Activated CD4-positive, alpha-beta memory T cell treated with anti-CD3 and anti-CD28 coated beads for 36 hours (primary cell): ENCODE measurements at places on chromosomes 4 and X.

DNA sequence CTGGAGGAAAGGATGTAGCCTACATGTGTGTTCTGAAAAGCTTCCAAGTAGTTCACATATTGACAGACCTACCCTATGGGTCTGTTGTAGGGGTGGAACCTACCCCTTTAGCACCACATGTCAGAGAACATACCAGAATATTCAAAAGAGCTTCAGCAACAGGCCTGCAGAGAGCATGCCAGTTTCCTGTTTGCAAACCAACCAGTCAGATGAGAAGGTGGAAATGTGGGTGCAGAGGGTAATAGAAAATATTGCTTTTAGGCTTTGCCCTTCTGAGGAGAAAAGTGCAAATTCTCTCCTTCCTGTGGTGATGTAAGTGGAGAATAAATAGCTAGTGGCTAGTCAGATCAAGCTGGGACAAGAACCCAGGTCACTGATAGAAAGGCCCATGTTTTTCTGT is 16.4 kb downstream of the INTS6L start:
- no peak for DNase-seq

- DNase-seq, result no peak
These were observed 22.6 kb downstream of the CHRNA9 start for GRCh38 chr4:40357738-40358137.

GRCh38 chr4:67556436-67556835 is 2.1 kb upstream of the STAP1 start:
- no peak for DNase-seq

- DNase-seq, result no peak
These were observed 58.9 kb downstream of the CHIC2 start for GRCh38 chr4:54005475-54005874.

DNA sequence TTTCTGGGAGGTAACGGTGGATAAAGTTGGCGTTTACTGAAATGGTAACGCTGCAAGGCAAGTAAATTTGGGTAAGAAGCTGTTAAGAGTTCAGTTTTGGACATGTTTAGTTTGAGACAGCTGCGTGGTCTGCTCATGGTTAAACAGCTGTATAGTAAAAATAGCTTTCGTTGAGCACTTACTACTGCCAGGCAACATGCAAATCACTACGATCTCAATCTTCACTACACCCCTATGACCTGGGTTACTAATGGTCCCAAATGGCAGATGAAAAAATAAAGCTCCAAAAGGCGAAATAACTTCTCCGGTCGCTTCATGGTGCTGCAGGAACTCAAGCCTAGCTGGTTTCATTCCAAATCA is 22.2 kb downstream of the FABP2 start:
- no peak for DNase-seq

DNA sequence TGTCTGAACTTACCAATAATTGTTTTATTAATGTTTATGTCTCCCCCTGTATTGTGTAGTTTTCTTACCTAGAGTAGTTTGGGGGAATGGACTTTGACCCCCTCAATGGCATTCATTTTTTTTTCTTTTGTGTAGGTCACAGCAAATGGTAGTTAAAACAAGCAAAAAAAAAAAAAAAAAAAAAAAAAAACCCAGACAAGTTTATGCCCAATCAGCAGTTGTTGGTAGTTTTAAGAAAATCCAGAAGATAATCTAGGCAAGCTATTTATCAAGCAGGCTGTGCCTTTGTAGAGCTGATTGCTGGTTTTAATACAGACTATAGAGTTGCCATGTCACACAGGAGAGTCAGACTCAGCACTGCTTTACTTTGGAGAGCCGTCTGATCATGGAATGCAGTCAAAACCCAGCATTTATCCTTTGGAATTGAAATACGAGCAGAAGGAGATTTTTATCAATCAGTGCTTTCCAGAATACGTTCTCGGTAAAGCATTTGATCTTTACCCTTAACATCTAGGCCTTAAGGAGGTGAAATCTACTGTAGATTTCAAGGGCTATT is 16.6 kb downstream of the DCUN1D4 start:
- no peak for DNase-seq

DNA sequence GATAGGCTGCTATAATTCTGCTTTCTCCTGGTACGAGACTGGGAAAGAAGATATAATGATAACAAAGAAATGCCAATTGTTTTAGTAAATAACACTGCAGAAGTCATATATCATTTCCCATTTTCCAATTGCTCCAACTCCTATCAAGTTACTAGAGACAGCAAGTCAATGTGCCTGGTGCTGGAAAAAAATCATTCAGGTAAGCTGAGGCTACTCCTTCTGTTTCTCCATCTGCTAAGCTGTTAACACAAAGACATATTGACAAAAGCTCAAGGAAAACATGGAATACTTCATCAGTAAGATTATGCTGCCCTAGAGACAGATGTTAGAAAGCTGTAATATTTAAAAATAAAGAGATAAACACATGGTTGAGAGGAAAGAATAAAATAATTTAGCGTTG is 10.0 kb downstream of the NAA11 start:
- DNase-seq, result no peak

DNA sequence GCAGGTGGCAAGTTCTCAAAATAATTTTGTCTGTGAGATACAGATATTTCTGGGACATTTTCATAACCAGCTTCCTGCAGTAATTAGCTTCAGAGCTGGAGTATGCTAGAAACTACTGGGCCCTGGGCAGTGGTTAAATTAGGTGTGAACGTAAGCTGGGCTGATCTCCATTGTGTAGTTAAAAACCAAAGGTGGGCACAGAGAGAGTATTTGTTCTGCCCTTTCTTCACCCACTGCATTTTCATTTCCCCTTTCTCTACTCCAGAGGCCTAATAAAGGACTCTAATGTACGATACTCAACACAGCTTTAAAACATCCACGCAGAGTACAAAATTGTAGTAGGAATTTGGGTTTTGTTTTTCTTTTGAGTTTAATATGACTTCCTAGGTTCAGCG is 252.7 kb downstream of the SPRY1 start:
- no peak for DNase-seq

GRCh38 chr4:142348613-142349021 is 497.5 kb downstream of the INPP4B start:
- DNase-seq, result no peak

DNA sequence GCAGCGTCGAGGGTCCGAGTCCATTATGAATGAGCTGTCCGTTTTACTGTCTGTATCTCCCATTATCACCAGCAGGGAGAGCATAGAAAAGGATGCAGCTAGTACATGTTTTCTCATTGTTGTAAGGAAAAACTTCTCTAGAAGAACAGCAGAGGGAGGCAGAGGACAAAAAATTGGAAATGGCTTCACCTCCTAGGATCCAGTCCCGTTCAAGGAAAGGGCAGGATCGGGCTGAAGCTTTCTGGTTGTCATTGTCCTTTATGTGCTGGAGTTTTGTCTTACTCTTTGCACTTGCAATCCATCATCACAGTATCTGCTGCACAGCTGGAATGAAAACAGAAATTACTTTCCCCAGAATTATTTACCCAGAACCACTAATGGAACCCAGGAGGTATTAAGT is 14.7 kb downstream of the NDP start:
- DNase-seq, result peak; percentile 9

GRCh38 chr4:107202744-107203143 is 166.6 kb upstream of the DKK2 start:
- no peak for DNase-seq

DNA sequence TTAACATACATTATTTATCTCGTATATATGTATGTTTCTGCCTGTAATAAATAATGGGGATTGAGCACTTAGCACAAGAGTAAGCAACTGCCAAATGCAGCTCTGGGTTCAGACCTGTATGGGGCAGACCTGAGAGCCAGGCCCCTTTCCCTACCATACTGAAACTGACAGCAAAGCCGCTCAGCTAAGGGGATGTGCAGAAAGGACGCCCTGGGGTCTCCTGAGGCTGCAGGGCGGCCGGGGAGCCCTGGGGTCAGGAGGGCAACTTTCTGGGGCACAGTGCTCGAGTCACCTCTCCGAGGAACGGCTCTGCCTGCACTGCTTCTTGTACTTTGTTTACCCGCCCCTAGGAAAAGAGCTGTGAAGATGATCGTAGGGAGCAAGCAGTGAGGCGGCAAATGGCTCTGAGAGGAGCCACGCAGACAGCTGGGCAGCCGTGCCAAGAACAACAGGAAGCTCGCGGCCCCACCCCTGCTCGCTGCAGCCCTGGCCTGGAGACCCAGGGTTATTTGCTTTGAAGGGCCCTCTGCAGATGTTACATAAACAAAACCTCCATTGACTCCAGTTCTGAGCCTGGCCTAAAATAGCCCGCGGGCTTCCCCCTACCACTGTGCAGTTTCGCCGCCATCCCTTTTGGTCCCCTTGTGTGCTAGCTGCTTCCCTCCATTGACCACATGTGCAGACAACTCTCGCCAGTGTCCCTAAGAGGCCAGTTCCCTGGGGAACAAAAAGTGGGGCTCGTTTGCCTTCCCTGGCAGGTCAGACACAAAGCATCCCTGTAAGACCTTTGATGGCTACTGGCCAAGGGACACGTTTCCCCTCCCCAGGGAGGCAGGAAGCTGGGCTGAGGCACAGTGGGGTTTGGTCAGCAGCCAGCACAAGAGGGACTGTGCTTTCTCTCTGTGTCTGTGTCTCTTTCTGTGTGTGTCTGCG is 111.3 kb upstream of the LNX1 start:
- DNase-seq, result no peak

- no peak for DNase-seq
These were observed 595.6 kb downstream of the TRAM1L1 start for GRCh38 chr4:116489739-116490138.

DNA sequence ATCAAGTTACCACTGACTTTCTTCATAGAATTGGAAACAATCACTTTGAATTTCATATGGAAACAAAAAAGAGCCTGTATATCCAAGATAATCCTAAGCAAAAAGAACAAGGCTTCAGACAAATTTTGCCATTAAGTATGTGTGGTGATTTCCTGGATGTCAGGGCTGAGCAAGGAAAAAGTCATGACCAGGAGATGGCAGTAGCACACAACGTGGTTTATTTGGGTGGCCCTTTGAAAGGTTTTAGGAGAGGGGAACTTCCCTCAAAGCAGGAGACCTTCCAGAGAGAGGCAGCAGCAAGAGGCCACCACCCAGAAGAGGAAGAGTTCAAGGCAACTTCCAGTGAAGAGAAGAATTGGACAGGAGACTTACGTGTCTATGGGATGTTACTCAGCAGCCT is 18.1 kb upstream of the ZXDB start:
- peak; percentile 27 for DNase-seq

DNA sequence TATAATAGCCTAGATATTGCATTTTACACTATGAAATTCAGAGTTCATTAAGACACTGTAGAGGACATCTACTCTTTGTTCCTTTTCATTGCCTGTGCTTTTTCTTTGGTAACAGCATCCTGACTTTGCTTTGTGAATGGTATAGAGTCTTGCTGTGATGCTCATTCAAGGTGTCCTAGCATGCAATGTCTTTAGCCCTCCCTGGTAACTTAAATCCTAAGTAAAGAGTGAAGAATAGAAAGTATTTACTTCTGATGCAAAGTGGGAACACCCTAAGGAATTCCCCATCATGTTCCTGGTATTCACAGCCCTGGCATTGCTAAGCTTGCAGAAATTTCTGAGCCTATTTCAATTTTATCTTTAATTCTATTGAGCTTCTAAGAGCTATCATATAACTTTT is 400.1 kb downstream of the FAT4 start:
- DNase-seq, result no peak

- no peak for DNase-seq
These were observed 77.6 kb downstream of the FBXL5 start for GRCh38 chr4:15577508-15577907.

GRCh38 chr4:152024881-152025280 is 264.1 kb upstream of the GATB start:
- no peak for DNase-seq

GRCh38 chr4:8685831-8686230 is 93.3 kb downstream of the CPZ start:
- no peak for DNase-seq

DNA sequence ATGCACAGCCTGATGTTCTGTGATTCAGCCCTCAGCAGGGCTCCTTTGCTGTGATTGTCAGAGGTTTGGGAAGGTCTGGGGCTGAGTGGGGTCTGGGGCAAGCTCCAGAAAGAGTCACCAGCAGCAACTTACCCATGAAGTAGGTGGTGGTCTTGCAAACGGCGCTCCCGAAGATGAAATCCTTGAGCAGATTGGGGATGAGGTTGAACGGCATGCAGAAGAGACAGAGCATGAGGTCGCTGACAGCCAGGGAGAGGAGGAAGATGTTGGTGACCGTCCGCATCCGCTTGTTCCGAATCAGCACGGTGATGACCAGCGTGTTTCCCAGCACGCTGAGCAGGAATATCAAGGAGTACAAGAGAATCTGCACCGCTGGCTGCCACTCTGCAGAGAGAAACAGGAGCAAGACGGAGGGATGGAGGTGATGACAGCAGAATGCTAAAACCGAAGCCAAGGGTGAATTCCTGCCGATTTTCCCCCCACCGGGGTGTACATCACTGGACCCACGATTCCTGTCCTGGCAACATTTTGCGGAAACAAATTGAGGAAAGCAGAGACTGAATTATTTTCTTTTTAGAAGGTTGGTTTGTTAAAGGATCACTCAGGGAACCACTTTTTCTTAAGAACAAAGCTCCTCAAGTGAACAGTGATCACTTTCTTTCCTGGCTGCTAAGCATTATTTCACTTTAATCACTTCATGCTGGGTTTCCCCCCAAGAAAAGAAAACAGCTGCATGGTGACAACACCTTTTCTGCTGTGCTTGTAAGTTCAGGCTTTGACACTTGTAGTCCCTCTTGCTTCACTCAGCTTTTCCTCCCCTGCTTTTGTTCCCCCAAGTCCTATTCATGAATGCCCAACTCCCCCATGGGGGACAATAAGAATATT is 941 bp downstream of the CCKAR start:
- no peak for DNase-seq
